ENCODE measurements at places on chromosomes 6 and 20.

DNA sequence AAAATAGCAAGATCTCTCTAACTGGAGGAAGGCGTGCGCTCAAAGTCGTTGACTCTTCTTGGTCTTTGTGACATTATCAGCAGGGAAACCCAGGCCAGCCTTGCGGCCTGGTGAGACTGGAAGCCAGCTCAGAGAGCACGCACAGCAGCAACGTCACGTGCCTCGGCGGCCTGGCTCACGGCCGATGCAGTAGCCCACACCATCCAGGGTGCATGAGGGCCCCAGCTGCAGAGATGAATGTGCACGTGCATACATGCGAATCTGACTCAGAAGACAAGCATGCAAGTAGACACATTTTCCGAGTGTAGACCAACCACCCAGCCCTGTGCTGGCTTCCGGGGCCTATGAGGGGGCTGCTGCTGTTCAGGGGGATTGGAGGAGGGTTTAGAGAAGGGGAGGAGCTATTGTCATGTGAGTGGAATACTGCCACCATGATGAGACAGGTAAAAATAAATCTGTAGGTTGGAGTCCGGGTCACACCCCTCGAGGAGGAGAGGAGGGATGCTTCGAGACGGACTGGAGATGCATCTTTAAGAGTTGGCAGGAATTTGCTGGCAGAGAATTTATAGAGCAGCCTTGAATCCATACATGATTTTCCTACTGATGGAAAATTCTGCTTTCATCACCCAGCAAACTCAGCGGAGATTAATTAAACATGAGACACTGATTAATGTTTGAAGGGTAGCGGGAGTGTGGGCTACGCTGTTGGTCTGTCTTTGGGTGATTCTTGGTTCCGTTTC, 388.2 kb downstream of the CDH4 start:
- no peak for DNase-seq

DNA sequence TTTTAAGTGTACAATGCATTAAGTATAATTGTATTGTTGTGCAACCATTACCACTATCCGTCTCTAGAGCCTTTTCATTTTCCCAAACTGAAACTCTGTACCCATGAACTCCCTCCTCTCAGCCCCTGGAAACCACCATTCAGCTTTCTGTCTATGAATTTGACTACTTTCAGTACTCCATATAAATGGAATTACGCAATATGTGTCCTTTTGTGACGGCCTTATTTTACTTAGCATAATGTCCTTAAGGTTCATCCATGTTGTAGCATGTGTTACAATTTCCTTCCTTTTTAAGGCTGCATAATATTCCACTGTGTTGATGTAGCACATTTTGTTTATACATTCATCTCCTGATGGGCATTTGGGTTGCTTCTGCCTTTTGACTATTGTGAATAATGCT, 143.6 kb upstream of the KCNG1 start:
- no peak for DNase-seq

DNA sequence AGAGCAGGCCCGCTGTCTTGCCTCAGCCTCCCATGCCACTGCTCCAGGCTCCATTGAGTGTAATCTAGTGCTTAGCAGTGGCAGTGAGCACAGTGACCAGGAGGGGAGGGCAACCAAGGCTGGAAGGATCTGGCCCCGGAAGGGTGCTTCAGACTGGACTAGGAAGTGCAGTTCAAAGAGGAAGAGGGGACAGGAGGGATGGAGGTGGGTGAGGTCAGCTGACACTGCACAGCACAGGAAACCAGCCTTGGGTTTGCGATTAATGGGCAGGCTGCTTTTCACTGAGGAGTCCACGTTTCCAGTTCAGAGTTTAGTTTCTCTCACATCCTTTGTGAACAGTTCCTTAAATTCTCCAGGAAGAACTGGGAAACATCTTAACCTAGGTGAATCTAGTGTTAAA, 46.9 kb downstream of the CDS2 start:
- no peak for DNase-seq

- DNase-seq: no peak
These were observed 116.8 kb upstream of the SUPT3H start for GRCh38 chr6:45494416-45495135.

GRCh38 chr6:33624856-33625255, 3.7 kb downstream of the ITPR3 start:
- DNase-seq: no peak

DNA sequence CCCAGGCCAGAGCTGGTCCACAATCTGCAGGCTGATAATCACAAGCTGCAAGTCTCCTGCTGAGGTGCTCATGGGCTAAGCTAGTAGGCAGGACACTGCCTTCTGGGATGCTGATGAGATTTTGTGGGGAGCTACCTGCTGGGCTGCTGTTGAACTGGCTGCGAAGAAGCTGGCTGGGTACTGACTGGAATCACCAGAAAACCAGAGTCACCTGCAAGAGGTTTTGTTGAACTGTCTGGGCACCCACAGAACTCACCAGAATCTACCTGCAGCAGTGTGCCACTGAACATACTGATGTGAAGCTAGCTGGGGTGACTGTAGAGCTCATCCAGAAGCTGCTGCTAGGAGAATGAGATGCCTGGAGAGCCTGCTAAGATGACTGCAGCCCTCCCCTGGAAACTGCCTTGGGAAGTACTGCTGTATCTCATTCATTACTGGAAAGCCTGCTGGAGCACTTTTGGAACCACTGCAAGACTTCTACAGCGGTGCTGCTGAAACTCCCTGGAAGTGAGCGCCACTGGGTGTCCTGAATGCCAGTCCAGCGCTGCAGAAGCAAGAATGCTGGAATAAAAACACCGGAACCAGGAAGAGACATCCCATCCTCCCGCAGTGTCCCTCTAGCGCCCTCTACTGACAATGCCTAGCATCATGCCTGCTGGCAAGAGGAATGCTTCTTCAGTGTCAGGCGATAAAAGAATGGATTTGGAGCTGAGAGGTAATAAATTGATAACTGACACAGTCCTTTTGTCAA, 64.9 kb upstream of the ARHGAP18 start:
- peak; percentile 23 for DNase-seq

- no peak for DNase-seq
These were observed 87.9 kb downstream of the MMS22L start for GRCh38 chr6:97195117-97195516.

GRCh38 chr20:58523072-58523970, 8.1 kb upstream of the APCDD1L start:
- no peak for DNase-seq

DNA sequence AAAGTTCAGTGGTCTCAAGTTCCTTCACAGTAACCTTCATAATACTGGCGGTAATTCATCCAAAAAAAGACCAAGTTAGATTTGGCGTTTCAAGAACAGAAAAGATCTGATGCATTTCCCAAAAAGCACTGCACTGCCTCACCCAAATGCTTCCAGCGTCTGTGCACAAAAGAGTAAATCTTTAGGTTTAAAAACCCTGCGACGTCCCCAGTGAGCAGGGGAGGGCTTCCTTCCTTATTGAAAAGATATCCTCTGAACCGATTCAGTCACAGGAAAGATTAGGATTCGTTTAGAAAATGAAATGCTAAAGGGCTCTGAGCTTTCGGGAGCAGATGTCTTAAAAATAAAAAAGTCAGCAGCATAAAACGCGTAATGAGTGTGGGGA, 654 bp downstream of the TBC1D7 start:
- DNase-seq: no peak

DNA sequence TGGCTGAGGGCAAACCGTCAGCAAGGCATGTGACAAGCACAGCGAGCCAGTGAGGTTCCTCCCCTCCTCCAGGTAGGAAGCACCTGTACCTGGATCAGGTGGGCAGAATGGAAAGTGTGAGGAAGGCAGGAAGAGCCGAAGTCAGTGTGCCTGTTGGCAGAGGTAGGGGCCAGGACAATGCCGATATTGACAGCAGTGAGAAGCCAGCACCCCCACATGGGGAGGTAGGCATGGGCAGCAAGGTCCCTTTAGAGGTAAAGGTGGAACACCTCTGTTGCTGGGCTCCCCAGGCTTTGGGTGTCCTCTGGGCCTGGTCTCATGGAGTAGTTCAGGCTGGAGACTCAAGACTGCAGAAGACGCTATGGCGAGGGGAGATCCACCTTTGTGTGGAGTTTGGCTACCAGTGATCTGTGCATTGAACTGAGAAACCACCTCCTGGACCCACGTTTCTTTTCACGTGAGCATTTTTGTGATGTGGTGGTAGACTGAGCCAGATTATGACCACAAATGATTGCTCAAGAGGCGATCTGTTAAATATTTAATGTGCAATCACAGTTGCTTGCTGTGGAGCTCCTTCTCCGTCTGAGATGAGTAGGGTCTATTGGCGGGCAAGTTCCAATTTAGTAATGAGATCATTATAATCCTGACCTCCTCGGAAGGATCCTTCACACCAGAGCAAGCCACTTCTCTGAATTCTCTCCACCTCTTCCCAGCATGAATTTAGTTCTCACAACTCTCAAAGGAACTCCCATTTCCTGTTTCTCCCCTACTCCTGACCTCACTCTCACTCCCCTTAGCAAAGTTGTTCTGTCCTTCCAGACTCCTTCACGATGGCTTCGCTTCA, 174.8 kb downstream of the CDH26 start:
- no peak for DNase-seq

DNA sequence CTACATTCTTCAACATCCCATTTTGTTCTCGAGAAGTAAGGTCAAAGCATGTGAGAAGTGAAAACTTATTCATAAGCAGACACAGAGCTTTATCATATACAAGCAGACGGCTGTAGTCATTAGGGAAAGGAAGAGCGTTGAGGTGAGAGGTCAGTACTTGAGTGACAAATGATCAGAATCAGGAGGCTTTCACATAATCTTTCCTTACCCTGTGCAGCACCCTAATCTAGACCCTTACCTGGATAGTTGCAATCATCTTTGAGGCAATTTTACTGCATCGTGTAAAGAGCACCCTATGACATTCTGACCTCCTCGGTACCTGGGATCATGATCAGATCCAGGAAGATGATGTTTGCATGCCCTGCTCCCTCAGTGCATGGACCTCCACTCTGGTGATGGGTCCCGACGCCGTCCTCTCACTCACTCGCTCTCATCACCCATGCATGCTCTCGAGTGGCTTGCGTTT, 62.7 kb downstream of the RNF182 start:
- DNase-seq: no peak

- DNase-seq: no peak
These were observed 108.8 kb upstream of the PMEPA1 start for GRCh38 chr20:57818418-57819181.

GRCh38 chr6:43956478-43956877, 170.8 kb downstream of the MRPL14 start:
- DNase-seq: no peak

- no peak for DNase-seq
These were observed 462.9 kb downstream of the COL12A1 start for GRCh38 chr6:74742793-74743508.

DNA sequence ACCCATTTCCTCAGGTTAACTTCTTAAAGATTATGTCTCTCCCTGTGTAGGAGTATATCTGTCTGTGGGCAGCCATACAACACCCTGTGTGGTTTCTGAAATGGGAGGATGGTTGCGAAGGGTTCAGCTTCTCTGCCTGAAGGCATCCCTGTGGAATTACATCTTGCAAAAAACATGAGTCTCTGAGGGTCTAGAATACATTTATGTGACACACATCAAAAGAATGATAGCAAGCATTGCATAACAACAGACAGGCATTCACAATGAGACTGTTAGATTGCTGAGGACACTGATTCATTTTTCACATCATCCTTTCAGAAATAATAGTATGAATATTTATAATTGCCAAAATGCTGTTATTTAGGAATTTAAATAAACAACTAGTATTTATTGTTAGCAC, 670.9 kb downstream of the HTR1B start:
- no peak for DNase-seq

GRCh38 chr20:52457826-52458225, 266.2 kb upstream of the ZFP64 start:
- DNase-seq: no peak

DNA sequence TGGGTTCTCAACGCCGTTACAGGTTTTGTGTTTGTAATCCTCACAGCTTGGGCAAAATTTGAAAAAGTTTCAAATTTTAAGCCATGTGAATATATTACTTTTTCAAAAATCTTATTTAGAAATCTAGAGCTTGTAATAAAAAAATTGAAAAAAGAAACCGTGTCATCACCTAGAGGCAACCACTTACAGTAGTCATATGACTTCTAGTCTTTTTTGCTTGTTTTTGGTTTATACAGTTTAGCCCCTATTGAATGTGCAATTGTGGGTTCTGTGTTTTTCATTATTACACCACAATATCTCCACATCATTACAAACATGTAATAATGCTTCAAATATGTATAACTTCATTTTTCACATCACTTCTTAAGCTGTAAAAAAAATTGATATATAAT, 888 bp downstream of the DYNLRB1 start:
- DNase-seq: no peak

DNA sequence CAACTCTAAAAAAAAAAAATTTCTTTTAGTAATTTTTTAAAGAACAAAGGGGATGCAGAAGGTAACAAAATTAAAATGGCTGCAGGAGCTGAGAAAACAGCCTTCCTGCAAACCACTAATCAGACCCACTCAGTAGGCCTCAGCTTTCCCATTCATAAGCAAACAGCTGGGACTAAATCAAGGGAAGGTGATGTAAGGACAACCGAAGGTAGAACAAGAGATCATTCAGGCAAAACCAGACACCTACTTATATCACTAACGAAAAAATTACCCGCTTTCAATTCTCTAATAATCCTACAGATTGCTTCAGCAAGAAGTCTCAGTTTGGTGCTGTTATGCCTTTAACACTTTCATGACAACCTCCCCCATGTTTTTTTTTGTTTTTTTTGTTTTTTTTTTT, 124.0 kb downstream of the ZMYND8 start:
- DNase-seq: no peak

DNA sequence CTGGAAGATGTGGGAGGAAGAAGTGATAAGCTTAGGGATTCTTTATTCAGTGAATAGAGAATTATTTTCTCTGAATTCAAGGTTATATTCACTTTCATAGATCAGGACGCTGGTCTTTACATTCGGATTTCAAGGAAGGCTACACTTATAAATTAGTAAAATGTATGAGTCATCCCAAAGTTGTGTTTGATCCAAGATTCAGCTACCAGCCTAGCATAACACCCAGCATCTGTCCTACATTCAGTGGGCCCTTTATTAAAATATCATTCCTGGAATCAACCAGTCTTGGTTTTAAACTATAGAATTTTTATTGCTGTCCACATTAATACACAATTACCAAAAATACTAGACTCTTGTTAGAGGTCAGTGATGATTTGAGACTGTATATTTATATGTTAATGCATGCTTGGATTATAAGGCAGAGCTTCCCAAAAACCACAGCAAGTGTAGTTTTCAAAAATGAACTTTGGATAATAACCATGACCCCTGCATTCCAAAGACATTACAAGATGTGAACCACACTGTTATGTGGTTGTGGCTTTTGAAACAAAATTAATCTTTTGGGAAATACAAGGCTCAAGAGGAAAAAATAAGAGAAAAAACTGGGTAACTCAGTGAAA, 210.7 kb upstream of the CNR1 start:
- DNase-seq: no peak

DNA sequence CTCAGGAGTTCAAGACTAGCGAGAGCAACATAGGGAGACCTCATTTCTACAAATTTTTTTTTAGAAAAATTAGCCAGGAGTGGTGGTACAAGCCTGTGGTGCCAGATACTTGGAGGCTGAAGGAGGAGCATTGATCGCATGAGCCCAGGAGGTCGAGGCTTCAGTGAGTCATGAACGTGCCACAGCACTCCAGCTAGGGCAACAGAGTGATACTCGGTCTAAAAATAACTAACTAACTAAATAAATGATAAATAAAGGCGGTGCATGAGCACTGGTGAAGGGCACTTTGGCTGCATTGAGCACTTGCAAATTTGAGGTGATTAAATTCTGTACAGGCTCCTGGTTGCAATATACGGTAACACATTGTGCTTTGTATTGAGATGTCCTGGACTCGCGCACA, 13.5 kb downstream of the HLA-A start:
- no peak for DNase-seq

- DNase-seq: no peak
These were observed 147.3 kb downstream of the DLL1 start for GRCh38 chr6:170143401-170144150.

All from activated T-cell treated with anti-CD3 and anti-CD28 coated beads for 24 hours (primary cell).